T follicular helper cell (primary cell): ENCODE measurements at places on chromosomes 1 and 21.

DNA sequence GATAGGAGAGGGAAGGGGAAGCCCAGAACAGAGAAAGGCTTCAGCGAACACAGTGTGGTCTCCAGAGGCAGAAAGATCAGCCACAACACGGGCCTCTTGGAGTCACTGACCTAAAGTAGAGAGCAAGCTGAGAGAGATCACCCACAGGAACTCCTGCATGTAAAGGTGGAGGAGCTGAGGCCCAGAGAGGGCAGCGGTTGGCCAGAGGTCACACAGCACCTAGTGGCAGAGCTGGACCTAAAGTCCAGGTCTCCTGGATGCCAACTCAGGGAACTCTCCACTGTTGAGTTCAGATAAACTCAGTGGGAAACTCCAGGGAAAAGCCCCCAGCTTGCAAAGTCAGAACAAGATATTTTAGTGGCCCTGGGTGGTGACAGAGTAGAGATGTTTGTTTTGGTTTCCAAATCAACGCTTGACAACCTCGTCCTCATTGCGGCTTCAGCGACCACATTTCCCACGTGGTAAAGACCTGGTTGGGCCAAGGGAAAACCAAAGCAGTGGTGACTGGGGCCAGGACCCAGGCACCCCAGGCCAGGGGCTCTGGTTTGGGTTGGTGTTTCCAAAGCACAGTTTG lies 4.6 kb downstream of the IFFO2 start:
- DNase-seq, result peak; percentile 68

DNA sequence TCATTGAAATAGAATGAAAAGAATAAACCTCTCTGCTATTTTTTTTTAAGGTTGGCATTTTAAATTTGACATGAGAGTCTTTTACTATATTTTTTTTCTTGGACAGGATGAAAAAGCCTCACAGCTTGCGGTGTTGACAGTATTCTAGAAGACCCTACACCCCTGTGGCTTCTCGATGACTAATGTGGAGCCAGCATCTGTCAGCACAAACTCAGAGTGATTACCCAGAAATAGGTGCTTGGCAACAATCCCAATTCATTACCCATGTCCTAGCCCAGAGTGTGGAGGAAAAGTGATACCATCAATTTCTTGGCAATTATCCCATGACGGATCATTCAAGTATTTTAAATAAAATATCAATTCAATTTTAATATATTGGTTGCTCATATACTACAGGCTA lies 186.8 kb upstream of the MAP1LC3C start:
- DNase-seq, result no peak

DNA sequence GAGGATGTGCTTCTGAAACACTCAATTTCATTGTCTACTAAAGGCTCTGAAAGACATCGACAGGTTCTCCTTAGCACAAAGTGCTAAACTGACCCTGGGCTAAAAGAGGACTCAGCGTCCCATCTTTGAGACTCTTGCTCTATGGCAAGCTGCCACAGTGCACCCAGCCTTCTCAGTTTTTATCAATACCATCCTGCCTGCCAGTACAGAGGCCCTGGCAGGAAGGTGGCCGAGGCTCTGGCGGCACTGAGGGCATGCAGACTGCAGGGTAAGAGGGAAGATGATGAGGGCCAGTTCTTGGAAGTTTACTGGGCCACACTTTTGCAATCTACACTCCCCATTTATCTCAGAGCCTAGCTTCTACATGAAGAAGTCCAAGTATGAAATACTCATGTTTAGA lies 5.3 kb downstream of the OLFML2B start:
- no peak for DNase-seq

GRCh38 chr1:161706482-161707347 lies at the start of gene FCRLA:
FCRLA (plus strand) TSS chr1:161707229; CDS start chr1:161707265, 36 bp downstream.
- DNase-seq, result no peak

DNA sequence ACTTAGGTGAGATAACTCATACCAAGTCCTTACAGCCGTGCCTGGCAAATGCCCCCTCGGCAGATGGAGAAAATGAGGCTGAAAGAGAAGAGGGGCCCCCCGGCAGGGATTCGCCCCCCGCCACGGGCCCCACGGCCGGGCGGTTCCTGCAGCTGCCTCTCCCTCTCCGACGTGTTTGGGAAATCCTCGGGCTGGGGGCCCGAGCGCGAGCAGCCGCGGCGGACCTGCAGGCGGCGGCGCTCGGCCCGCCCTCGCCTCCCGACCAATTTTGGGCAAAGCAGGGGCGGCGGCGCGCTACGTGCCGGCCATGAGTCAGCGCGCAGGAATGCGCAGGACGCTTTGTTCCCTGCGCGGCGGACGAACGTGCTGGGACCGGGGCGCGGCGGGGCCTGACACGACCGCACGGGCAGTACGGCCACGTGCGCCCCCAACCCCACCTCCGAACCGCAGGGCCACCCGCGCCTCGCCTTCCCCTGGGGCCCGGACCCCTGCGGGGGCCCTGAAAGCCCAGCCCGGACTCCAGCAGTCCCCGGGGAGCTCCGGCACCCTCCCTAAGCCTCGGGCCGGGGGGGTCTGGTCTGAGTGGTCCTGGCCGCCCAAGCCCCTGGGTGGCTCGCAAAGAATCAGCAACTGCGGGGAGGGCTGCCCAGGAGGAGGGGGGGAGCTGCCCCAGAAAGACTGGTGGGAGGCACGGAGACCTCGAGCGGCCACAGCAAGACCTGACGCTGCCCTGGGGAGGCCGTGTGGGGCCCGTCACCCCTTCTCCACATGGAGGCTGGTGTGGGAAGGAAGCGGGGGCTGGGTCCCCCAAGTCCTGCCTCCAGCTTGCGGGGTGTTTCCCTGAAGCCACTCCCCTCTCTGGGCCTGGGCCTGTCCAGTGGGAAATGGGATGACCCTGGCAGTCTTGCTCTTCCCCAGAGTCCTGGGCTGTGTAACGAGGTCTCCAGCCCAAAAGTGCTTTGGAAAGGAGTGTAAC lies 11.9 kb upstream of the EDN2 start:
- DNase-seq, result no peak
